Kidney (tissue), 22 donors: ENCODE measurements at places on chromosomes 1 and 21.

GRCh38 chr1:43321331-43321891, 16.2 kb upstream of the MPL start:
- no peak for DNase-seq

- DNase-seq, result no peak
Observed at GRCh38 chr1:58585581-58586151, 8.6 kb upstream of the TACSTD2 start.

- no peak for DNase-seq
Observed at GRCh38 chr1:40232444-40232843, 15.3 kb upstream of the TMCO2 start.

DNA sequence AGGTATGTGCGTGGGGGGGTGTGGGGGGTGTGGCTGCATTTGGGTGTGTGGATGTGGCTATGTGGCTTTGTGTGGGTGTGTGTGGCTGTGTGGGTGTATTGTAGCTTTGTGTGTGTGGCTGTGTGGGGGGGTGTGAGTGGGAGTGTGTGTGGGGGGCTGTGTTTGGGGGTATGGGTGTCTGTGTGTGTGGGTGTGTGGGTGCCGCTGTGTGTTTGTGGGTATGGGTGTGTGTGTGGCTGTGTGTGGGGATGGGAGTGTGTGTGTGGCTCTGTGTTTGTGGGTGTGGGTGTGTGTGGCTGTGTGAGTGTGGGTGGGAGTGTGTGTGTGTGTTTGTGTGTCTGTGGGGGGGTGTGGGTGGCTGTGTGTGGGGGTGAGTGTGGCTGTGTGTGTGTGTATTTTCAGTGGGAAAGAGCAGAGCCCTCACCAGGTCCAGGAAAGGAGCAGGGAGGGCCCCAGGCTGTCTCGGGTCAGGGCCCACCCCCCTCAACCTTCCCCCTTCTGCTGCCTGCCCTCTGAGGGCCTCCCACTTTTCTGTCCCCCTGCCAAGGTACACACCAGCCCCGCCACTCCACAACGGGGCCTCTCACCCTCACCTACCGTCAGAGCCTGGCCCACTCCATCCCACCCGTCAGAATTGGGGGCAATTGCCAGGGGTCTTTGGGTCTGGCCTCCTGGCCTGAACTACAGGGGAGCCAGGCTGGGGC, 1.9 kb upstream of the COL8A2 start:
- no peak for DNase-seq

DNA sequence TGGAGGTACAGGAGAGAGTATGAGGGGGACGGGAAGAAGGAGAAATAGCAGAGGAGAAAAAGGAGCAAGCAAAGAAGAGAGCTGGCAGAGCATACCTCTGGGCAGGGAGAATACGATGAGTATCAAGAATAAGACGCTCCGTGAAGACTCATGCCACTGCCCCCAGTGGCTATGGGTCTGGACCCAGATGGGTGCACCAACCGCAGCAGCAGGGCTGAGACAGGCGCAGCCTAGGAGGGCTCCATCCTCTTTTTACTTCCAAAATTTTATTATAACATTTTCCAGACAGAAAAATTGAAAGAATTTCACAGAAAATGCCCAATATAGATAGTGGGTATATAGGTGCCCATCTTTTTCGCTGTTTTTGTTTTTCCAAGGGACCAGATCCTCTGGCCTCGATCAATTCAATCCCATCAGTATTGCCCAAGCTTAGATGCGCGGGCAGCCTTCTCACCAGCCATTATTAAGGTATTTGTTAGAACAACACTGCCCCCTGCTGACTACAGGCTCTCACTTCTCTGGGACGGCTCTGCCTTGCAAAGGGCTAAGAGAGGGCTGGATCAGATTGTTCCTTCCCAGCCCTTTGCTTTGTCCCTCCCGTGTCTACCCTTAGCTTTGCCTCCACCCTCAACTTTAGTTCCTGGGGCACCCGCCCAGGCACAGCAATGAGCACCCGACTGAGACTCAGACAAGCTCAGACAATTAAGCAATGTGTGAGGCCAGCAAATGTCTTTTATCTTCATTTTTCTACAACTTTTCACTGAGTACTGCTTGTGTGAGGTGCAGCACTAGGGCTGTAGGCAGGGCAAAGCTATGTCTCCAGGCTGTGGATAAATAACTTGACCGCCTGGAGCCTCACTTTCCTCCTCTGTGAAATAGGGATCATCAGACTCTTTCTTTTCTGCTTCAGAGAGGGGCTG, 17.5 kb upstream of the CAMK1G start:
- peak; percentile 83 for DNase-seq

GRCh38 chr1:114468710-114469468, 42.1 kb downstream of the TRIM33 start:
- DNase-seq, result no peak

DNA sequence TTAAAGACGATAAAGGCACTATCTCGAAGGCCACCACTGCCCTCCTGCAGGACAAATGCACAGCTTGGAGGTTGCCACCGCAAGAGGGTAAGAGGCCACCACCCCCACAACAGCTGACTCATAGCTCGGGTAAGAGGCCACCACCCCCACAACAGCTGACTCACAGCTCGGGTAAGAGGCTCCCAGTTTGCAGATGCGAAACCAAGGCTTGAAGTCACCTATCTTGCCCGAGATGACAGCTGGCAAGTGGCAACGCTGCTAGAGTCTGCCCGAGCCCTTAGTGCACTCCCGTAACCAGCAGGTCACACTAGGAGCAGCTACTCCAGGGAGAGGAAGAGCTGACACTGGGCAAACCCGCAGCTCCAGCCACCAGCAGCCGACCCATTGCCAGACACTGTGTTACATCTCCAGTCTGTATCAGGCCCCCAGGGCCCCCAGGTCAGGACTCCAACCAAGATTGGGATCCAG, 17.1 kb upstream of the SPSB1 start:
- DNase-seq, result no peak

DNA sequence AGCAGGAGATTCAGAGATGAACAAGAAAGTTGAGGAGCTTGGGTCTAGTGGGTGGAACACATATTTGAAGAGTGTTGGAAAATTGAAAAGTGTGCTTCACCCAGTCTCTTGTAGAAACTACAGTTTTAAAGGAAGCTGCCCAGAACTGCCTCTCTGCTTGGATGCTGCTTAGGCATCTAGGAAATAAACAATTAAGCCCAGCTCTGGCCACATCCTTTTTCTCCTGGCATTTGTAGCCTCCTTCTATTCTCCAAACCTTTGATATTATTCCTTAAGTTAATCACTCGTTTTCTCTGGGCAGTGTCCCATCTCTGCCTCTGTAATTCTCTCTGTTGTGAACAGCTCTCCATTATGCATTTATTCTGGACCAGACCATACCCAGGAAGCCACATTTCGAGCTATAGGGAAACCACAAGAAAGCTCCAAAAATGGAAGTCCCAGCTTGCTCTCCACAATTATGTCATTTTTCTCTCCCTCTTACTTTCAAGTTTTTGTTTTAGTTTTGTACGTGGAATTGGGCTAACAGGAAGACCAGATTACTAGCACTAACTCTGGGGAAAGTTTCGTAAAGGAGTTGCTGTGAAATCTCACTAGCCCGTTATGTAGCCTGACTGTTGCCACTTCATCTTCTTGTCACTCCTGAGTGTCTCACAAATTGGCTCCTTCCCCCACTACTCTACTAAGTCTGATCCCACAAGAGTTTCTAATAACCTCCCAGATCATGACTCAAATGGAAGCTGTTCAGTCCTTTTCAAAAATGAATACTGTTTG, 102.2 kb downstream of the NTMT2 start:
- DNase-seq, result no peak

- DNase-seq, result no peak
Observed at GRCh38 chr1:117697220-117697781, 91.5 kb downstream of the TENT5C start.

- DNase-seq, result no peak
Observed at GRCh38 chr21:15560383-15561056, 169.3 kb upstream of the USP25 start.

DNA sequence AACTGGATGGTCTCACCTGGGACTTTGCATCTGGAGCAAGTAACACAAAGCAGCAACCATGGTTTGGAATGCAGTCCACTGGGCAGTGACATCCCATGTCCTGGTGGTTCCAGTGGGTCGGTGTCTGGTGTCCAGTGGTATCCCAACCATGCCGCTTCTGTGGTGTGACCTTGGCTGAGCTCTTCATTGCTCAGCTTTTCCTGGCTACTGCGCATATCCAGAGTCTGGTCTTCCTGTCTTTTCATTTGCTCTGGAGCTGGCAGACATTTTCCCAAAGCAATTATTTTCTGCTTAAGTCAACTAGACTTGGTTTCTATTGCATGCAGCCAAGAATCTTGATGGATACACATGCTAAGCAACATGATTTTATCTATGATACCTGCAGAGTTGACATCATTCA, 28.4 kb upstream of the CD2 start:
- no peak for DNase-seq

GRCh38 chr1:25908161-25908560, 1.9 kb upstream of the STMN1 start:
- DNase-seq, result no peak

- no peak for DNase-seq
Observed at GRCh38 chr1:2375246-2375922, 16.0 kb downstream of the MORN1 start.

- DNase-seq, result no peak
Observed at GRCh38 chr1:163315773-163316374, 5.9 kb upstream of the NUF2 start.

- no peak for DNase-seq
Observed at GRCh38 chr1:31688233-31688918, 15.4 kb downstream of the COL16A1 start.

DNA sequence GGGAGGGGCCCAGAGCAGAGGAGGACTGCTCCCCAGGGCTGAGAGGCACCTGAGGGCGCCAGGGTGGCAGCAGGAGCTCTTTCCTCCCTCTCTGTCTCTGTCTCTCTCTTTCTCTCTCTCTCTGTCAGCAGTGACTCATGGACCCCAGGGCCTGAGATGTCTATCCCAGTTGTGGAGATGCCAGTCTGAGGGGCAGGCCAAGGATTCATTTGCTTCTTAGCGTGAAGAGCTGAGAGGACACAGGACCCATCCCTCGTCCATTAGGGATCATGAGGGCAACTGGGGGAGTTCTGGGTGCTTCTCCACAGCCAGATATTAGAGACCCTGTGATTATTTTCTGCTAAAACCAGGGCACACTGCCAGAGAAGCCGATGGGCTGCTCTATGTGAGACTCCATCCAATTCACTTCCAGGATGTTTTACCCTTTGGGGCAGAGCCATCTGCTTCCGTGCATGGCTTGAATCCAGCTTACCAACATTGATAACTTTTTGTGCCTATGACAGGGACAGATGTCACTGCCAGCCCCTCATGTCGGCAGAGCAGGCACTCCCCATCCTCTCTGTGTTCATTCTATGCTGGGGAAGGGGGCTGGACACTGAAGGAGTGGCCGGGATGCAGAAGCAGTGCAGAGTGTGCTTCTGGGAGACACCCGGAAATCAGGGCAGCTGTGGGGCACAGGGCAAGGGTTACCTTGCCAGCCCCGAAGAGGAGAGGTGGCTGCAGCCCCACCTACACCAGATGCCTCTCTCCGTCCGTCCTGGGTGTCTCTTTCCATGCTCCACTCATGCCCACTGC, 4.1 kb upstream of the PCBP3 start:
- no peak for DNase-seq

GRCh38 chr1:189619682-189620332, 857.9 kb downstream of the BRINP3 start:
- no peak for DNase-seq

GRCh38 chr1:200619894-200620272, 668 bp downstream of the KIF14 start:
- no peak for DNase-seq

DNA sequence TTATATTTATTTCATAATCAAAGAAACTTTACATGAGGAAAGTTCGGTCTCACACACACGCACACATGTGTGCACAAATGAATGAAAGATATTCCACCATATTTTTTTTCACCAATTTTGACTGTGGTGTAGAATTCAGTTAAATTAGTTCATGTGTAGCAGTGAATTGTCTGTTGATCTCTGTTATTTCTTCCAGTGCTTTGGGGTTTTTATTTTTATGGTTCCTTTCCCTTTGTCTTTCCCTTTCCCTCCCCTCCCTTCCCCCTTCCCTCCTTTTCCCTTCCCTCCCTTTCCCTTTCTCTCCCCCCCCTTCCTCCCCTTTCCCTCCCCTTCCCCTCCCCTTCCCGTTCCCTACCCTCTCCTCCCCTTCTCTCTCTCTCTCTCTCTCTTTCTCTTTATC, 8.9 kb downstream of the RYR2 start:
- DNase-seq, result no peak

DNA sequence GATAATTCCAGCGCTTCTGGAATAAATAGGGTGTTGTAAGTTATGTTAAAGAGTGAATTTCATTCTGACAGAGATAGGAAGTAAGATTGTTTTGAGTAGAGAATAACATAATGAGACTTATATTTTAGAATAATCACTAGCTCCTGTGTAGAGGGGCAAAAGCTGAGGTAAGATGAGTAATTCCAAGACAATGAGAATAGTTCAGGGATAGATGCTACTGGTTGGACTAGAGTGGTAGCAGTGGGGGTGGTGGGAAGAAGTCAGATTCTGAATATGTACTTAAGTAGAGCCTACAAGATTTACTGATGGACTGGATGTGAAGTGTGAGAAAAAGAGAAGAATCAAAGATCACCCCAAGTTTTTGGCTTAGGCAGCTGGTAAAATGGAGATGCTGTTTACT, 23.3 kb upstream of the MOV10 start:
- no peak for DNase-seq

GRCh38 chr1:16013220-16013907, 4.5 kb downstream of the HSPB7 start:
- DNase-seq, result peak; percentile 84

GRCh38 chr1:231465051-231465450, 43.0 kb upstream of the EGLN1 start:
- DNase-seq, result no peak

DNA sequence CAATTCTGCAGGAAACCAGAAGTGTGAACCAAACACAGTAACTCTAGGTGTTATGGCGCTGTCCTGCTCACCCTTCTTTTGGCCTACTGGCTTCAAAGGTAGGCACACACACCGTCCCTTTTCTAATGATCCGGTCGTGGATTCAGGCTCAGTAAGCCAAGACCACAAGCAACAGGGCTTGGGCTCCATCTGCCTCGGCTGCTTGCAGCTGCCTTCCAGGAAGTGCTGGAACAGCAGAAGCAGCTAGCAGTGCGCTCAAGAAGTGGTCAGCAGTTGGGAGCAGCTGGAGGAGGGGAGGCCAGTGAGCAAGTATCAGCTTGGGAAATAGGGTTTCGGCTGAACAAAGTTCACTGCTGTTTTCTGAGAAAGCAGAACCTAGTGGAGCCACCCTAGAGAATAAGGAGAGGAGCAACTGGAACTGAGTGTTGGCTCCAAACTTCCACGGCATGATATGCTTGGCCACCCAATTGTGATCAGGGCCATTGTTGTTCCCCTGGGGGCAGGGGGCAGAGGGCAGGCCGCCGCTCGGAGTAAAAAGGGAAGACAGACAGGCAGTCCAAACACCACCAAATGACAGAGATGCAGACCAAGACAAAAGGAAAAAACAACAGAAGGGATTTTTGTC, 173.4 kb downstream of the TOMM20 start:
- peak; percentile 68 for DNase-seq

- DNase-seq, result no peak
Observed at GRCh38 chr21:43034101-43034500, 41.5 kb downstream of the CBS start.

DNA sequence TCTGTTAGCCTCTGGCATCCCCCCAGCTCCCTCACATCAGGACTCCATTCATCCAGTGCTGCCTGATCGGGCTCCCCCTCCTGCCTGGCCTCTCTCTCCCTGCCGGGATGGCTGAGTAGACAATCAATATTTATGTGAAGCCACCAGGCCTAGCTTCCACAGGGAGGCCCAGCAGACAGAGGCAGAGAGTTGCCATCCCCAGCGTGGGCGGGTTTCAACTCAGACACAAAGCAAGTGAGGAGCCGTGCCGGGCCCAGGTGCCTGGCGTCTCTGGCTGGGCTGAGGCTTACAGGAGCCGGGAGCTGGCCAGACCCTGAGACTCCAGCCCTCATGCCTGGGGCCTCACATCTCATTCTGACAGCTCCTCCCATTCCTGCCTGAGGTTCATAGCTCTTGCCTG, 34.5 kb upstream of the ATP2B4 start:
- DNase-seq, result peak; percentile 87
